ENCODE measurements at places on chromosomes 6 and 20.
A peak's percentile ranks its signal among the peaks of the same experiment; 100 is the strongest.

DNA sequence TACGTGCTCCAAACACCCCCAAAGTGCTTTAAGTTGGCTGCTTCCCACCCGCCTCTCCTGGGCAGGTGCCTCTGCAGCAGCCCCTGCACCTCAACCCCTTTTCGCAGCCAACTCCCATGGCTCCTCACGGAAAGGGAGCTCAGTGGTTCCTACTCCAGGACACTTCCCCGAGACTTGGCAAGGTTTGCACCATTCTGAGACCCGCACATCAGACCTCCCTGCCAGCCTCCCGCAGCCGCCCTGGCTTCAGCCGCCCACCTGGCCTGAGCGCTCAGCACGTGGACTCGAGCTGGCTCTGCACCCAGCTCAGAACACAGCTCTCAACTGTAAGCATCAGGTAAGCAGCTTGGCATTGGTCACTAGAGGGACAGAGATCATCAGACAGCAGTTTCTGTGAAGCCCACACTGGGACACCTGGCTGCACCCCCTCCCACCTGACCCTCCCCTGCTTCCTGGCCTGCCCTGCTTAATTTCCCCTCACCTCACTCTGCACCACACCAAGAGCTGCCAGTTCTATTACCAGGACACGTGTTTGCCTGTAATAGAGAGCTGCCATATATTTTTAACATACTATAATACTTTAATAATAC lies 28.5 kb downstream of the GMDS start:
- DNase-seq = peak; percentile 82

GRCh38 chr20:48609491-48609978 lies 218.3 kb downstream of the PREX1 start:
- DNase-seq = no peak

DNA sequence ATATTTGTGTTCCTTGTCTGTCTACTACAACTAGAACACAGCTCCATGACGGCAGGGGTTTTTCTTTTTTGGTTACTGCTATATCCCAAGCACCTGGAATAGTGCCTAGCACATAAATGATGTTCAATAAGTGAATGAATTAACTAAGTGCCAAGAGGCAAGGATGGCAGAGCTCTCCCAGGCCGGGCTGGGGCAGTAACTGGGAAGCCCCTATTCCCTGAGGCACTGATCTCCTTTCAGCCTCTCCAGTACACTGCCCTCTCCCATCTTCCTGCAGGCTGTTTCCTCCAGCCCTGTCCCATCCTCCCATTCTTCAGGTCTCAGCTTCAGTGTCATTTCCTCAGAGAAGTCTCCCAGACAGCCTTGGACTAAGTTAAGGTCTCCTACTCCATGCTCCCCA lies 29.0 kb upstream of the SPDEF start:
- DNase-seq = no peak

DNA sequence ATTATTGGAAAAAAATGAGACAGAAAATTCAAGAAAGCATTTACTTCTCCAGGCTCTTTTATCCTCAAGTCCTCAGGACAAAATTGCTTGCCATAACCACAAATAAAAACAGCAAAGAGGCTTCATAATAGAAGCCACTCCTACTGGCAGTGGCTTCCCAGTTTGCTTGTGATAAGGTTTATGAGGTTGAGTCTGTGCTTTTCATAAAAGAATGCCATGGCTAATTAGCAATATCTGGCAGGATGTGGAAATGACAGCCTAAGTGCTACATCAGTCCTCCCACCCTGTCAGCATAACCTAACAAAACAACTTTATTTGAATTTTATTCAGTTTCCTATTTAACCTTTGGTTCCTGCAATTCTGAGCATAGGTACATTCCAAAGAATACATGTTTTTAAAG lies 80.9 kb upstream of the HTR1E start:
- no peak for DNase-seq

DNA sequence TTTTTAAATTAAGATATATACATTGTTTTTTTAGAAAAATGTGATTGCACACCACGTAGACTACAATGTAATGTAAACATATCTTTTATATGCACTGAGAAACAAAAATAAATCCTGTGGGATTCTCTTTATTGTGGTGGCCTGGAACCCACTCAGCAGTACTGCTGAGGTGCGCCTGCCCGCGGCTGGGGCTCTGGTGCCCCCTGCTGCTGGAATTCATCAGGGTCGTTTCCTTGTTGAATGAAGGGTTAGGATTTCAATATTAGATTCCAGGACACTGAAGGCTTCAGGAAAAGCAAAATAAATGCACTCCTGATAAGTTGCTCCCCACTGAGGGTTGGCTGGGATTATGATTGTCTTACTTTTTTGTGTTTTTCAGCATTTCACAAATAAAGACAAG lies 175.8 kb upstream of the GGTLC1 start:
- no peak for DNase-seq

DNA sequence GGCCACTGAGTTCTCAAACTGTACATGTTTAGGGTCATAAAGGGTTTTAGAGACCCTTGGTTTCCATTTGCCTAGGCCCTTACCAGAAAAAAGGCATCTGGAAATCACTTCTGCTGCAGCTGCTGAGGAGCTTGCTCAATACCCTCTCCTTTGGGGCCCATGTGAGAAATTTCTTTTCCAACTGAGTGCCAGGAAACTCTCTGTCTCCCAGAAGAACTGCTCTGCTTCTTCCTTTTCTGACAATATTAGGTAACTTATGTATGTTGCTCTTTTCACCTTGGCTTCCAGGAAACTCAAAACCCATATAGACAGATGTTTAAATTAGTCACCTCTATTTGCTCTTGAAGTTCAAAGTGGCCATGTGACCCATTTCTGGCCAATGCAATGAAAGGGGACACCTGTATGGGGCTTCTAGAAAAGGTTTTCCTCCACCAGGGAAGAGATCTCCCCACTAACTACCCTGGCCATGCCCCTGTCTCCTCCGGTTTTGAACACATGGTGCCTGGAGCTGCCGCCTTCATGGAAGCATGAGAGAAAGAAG lies 121.6 kb downstream of the PREX1 start:
- DNase-seq = no peak

DNA sequence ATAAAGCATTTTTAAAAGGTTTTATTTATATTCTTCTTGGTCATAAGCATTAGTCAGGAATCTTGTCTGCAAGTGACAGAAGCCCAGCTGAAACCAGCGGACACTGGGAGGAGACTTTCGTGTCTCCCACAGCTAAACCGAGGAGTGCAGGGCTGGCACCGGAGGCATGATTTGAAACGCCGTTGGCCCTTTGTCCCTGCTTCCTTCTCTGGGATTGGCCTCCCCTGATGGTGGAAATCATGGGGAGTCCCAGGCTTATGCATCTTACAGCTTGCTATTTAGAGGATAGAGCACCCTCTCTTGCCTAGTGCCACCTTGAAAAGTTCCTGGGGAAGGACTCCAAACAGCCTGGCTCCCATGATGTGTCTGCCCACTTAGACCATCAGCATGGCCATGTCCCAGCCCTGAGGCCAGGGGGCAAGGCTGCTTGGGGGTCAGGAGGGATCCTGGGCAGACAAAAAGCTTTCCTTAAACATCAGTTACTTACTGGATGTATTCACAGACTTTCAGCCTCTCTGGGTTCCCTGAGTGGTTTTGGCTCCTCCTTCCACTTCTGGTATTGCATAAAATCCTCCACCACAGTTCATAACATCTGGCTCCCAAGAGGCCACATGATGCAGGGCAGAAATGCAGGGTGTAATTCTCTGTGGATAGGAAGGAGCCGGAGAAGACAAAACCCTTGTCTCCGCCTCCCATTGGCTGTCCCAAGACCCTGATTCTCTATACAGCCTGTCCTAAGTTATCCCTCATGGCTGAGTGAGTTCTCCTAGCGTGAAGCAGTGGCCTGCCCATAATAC lies 49.3 kb upstream of the INSM1 start:
- no peak for DNase-seq

- DNase-seq = no peak
Measured at GRCh38 chr20:35856866-35857265, 85.1 kb downstream of the PHF20 start.

GRCh38 chr6:149031859-149032598 lies 285.2 kb downstream of the UST start:
- no peak for DNase-seq

GRCh38 chr20:582204-582603 lies 27.9 kb downstream of the TCF15 start:
- DNase-seq = no peak

DNA sequence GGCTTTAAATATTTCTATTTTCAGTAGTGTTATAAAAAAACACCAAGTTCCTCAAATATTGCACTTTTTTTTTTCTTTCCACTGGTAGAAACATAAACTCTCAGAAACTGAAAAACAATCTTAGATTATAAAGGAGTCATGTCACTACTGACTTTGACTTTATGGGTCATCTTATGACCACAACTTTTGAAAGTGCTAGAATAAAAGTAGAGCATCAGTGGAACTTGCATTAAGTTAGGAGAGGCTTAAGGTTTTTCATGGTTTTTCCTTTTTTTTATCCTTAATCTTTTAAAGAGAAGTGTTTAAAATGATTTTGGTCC lies 56.6 kb upstream of the SUPT3H start:
- no peak for DNase-seq

DNA sequence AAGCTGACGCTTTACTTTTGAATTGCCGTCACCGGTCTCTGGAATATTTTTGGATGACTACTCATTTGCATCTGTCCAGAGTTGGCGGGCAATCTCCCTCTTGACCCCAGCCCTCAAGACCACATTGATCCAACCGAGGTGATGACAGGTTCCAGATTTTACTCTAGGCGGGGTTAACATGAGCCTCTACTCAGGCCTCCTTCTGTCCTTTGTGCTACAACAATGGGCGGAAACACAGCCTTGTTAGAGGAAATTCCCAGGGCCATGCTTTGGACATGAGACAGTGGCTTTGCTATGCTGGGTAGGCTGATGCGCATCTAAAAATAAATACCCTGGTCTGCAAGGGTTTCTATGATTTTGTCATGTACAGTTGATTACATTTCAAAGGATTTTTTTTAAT lies 27.0 kb upstream of the ADGRF5 start:
- no peak for DNase-seq

GRCh38 chr6:105258816-105259215 lies 79.0 kb upstream of the POPDC3 start:
- DNase-seq = no peak

DNA sequence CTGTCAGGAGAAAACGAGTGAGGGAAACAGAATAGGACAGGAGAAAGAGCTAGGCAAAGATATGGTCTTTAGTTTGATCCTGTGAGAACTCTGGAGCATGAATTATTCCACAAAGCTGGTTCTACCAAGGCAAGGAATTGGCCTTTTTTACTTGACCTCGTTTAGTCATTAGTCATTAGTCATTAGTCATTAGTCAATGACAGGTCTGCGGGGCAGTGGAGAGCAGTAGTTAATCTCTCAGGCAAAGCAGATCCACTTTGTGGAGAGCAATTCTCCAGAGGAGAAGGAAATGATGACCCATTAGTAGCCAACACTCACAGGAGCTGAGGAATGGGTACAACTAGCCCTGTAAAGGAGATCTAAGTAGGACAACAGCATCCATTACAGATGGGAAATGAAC lies 22.0 kb upstream of the ABCC10 start:
- DNase-seq = no peak

DNA sequence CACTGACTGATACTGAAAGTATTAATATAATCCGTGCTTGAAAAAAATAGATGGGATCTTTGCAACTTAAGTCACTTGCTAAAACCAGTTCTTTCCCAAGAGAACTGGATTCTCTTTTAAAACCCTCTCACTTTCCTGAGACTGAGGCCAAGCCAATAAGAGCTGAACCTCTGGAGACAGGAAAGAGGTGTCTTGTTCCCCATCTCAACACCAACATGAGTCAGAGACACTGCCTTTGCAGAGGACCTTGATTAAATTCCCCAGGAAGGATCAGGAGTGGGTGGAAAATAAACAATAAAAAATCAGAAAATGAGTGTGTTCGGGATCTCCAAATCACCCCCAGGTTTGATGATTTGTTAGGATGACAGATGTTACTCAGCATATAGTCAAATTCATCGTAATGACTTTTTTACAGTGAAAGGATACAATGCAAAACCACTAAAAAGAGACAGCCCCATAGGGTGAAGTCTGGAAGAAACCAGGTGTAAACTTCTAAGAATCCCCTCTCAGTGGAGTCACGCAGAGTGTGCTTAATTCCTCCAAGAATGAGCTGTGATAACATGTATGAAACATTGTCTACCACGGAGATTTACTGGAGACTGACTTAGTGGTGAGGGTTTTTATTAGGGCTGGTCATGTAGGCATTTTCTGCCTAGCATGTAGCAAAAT lies 122.8 kb upstream of the BEND3 start:
- DNase-seq = no peak

DNA sequence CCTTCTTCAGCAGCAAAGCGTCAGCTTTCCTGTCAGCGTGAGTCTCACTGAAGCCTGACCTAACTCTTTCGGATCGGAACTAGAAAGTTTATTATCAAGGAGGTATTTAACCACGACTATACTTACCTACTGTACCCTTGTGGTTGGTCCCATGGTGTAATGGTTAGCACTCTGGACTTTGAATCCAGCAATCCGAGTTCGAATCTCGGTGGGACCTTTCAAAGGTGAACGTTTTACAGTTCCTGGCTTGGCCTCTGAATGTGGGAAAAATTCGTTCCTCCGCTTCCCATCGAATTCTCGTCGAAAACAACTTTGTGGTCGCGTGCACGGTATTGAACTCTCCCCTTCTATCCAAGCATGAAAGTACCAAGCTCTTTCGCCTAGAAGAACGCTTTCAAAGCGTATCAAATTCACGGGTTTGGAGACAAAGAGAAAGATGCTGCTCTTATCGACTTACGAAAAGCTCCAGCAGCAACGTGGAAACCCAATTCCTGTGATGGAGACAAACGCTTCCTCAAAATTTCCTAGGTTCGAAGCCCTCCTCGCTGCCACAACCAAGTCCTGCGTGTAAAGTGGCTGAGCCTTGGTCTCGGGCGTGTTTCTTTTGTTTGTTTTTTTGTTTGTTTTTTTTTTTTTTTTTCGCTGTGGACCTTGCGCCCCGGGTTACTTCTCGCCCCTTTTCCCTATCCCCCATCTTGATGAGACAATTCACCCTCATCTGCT lies 63.7 kb downstream of the GPX5 start:
- DNase-seq = no peak

- no peak for DNase-seq
Measured at GRCh38 chr20:1333462-1334369, 4.8 kb upstream of the SDCBP2 start.

DNA sequence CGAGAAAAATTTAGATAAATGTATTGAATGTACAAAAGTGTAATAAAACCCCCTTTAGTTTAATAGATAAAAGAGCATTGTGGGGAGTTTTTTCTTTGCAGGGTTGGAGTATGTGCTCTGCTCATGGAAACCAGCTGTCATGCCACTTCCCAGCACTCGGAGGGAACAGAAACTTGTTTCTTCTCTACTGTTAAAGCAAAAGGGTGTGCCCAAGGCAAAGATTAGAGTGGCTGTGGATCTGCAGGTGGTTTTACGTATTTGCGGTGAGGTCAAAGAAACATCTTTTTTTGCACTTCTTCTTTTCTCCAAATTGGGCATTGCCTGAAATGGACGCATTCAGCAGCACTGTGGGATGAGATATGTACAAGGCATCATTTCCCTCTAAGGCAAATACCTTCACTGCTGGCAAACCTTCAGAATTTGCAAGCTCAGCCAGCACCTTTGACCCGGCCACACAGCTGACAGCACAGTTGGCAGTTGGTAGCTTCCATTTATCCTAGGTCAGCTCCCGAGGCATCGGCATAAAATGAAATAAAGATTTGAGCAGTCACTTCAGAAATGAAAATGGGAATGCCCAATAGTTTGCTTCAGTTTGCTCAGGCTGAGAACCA lies 178.4 kb upstream of the EYA4 start:
- DNase-seq = no peak

GRCh38 chr20:21090111-21090618 lies 16.0 kb downstream of the LINC00237 start:
- DNase-seq = no peak
